ENCODE measurements at places on chromosomes 6 and 20.

DNA sequence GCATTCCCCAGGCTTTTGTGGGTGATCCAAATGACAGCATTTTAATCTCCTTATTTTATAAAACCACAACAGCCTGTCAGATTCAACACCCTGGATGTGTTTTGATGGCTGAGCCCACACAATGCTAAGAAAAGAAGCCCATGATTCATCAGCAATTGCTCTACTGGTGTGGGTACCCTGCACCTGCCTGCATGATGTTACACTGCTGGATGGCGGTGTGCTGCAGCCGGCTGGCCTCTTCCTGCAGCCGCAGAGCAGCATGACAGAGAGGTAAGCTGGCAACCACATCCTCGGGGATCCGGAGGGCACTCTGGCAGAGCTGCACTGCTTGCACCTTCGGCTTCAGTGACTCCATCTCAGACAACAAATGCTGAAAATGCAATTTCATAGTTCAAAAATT is 327.5 kb downstream of the SYNE1 start:
- peak; percentile 68 for DNase-seq

- DNase-seq, result no peak
Observed at GRCh38 chr6:156794546-156795354, 17.6 kb downstream of the ARID1B start.

GRCh38 chr6:54291738-54292137 is 16.5 kb upstream of the TINAG start:
- DNase-seq, result no peak

DNA sequence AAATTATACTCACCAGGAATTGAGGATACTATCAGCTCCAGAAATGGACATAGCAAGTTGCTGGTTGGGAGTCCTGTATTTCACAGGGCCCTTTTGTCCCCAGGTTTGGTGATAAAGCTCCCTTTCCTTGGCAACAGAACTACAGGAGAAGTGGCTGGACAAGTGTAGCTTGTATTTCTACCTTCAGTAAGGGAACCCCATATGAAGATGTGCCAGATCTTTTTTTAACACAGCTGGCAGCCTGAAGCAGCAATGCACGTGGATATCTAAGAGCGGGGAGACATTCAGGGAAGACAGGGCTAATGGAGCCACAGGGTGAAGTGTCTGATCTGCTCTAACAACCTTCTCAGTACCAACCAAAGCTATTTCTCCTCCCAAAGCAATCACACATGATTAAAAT is 373.9 kb upstream of the ID4 start:
- DNase-seq, result no peak

DNA sequence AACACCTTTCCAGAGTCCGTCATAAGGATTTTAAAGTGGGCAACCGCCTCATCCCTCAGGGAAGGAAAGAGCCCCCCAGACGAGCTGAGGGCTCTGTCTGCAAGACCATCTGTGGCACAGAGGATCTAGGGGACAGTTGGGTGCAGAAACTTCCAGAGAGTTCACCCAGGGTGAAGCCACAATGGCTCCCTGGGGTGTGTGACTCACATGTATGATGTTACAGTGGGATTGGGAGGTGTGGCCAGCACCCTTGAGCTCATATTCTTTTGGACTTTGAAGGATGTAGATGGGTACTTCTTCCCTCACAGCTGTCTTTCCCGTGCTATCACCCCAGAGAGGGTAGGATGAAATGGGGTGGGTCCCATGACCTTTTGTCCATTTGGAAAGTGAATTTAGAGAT is 95.5 kb downstream of the NCR2 start:
- DNase-seq, result no peak

GRCh38 chr6:69816569-69816968 is 19.8 kb upstream of the LMBRD1 start:
- DNase-seq, result no peak

DNA sequence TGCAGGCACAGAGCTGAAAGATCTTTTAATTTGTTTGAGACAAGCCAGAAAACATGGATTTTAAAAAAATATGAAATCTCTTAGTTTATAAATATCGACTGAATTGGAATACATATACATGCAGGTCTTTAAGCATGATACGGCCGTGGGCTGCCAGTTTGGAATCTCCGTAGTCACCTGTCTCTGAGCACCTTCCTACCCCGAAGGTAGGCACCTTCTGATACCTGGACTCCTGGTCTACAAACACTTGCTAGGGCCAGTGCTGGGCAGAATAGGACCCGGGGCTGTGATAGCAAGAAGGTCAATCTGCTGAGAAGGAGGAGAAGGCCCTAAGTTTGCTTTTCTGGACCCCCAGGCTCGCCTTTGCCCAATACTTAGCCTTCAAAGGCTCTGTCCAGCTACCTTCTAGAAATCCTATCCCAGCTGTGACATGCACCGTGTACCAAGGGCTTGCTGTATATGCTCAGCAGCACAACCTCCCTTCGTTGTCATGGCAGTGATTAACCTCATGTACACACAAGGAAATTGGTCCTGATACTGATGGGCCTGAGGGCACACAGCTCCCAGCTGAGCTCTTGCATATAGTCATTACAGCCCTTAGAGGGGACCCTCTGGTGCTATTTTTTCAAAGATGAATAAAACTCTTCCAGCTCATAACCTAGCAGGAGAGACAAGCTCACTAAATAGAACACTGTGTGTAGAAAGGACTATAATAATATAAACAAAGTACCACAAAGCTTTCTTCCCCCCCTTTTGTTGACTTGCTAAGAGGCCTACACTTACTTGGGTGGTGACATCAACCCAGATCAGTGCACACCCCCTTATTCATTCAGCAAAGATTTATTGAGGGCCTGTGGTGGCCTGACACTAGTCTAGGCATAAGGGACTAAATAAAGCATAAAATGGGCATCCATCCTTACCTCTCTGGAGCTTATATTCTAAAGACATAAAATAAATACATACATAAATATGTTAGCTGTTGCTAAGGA is 17.7 kb downstream of the SNPH start:
- no peak for DNase-seq

GRCh38 chr6:49909563-49909962 is 43.2 kb upstream of the CRISP1 start:
- DNase-seq, result no peak

DNA sequence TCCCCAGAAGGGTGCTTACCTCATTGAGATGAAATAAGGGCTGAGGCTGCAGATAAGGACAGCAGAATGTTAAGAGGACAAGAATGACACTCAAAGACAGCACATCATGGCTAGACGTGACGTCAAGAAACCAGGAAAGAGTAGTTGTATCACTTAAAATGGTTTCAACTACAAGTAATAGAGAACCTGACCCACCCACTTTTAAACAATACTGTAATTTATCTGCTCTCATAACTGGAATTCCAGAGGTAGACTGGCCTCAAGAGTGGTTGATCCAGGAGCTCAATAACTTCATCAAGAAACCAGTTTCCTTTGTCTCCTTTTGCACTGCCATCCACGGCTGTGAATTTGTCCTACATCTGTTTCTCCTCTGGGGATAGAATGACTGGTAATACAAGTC is 187.1 kb downstream of the EYA4 start:
- DNase-seq, result no peak

GRCh38 chr20:63167026-63167917 is 48.7 kb downstream of the YTHDF1 start:
- no peak for DNase-seq

- DNase-seq, result no peak
Observed at GRCh38 chr6:105270511-105270910, 90.7 kb upstream of the POPDC3 start.

GRCh38 chr20:60695226-60696000 is 556.6 kb upstream of the CDH4 start:
- DNase-seq, result peak; percentile 31

- no peak for DNase-seq
Observed at GRCh38 chr20:57505979-57506378, 19.0 kb downstream of the CTCFL start.

DNA sequence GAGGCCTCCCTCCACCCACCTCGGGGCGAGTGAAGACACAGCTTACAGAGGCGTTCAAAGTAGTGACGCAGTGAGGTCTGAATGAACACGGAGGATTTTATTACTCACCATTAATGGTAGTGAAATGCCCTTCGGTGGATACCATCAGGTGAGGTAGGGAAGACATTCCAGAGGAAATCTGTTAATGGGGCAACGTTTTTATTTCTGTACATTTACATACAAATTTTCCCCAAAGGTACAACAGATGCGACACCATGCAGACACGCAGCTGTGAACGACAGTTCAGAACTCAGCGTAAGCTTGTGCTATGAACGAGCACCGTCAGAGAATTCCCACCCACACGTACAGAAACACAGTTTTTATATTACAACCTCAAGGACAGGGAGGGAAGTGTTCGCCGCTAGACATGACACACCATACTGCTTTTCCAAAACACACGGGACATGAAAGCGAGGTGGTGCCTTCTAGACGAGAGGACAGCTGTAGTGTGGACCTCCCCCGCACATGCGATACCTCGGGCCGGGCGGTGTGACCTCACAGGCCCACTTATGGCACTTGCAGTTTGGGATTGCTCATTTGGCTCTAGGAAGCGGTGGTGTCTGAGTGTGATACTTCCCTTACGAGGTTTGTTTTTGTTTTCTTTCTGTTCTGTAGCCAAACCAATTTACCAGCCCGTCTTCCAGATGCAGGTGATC is 10.7 kb downstream of the PSMG4 start:
- DNase-seq, result no peak

DNA sequence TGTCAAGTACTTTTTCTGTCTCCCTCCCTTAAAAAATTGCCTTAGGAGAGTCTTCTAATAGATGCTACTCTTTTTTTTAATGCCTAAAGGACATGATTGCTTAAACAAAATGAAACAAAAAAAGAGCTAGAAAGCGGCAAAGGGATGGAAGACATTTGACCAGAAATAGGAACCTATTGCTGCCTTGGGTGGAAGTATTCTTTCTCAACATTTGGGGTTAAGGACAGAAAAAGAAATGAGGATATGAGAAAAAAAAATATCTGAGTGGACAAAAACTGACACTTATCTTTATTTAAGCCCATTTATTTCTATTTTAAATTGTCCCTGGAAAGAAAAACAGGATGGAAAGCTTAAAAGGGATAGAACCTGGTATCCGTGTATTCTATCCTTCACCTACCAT is 664.9 kb upstream of the CITED2 start:
- no peak for DNase-seq

DNA sequence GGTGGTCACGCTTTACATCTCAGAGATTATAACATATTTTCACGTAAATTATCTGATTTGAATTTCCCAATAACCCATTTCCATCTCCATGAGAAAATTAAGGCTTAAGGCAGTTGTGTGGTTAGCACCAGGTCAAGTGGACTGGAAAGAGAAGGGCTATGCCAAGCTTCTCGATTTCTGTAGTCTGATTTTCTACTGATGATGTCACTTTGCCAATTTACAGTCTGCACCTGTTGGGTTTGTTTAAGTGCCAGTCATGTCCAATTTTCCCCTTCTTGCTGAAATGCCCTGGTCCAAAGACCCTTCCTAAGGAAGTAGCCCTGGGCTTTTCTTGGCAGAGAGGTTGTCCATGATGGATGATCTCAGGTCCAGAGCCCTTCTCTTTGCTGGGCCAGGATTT is 562.3 kb upstream of the BTBD3 start:
- no peak for DNase-seq

- no peak for DNase-seq
Observed at GRCh38 chr6:169931261-169931660, 179.8 kb downstream of the ERMARD start.

- no peak for DNase-seq
Observed at GRCh38 chr6:15722731-15723130, 59.9 kb upstream of the DTNBP1 start.

All from activated T-cell treated with anti-CD3 and anti-CD28 coated beads for 48 hours (primary cell).